Mesenteric fat pad (tissue), 1 donor: ENCODE measurements at places on chromosomes 6 and 20. TPM values are rescaled to one million over a fixed set of nuclear protein-coding genes. Genes with fewer than 3 reads are reported as not detected.

CCN5 gene
- total RNA-seq = 51.5 TPM

CMTR1 gene
- total RNA-seq = 28.5 TPM

RAET1L gene
- not detected for total RNA-seq

F13A1 gene
- total RNA-seq = 346 TPM

TRDN gene
- total RNA-seq = 0.77 TPM

SMPDL3A gene
- total RNA-seq = 7.4 TPM

HLA-DRB1 gene
- 133 TPM for total RNA-seq

ZNF831 gene
- 0.32 TPM for total RNA-seq

FAM209B gene
- 0.51 TPM for total RNA-seq

CLIC5 gene
- 8.2 TPM for total RNA-seq

PRL gene
- 0.58 TPM for total RNA-seq

HLA-DRB5 gene
- total RNA-seq = 118 TPM

NUDT3 gene
- total RNA-seq = 32.4 TPM

FAXC gene
- not detected for total RNA-seq

SNAP25 gene
- total RNA-seq = 0.29 TPM

EYS gene
- total RNA-seq = 0.48 TPM

IL17F gene
- not detected for total RNA-seq

FAM83C gene
- total RNA-seq = not detected

TNFRSF6B gene
- 4.7 TPM for total RNA-seq
